ENCODE measurements at places on chromosomes 2 and 18. TPM values are rescaled to one million over a fixed set of nuclear protein-coding genes. Genes with fewer than 3 reads are reported as not detected.

DNA sequence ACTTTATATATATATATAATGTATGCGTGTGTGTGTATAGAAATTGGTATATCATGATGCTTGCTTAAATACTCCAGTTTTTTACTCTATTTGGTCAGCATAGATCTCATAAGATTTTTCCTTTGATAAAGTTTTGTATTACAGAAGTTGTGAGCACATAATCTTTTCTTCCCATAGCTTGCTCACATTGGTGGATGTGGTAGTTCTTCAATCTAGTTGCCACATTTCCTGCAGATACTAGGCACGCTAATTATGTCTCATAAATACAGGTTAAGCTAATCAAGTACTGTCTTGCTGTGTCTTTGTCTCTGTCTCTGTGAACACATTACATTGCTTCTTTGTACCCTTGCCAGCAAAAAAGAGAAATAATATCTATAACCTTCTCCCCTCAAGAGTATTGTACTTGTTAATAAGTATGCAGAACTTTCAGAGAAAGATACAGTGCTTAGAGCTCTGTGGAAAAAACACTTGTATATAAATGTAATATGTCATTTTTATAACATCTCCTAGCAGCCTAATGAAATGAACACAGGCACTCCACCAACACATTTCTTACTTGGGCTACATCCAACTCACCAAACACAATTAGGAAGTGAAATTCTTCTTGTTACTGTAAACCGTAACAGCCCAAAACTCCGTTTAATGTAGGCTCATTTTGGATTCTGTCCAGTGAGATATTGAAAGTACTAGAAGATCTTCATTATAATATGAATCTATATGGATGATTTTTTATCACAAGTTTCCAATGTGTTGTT lies 306.7 kb upstream of the SLC8A1 start:
- DNase-seq = no peak

DNA sequence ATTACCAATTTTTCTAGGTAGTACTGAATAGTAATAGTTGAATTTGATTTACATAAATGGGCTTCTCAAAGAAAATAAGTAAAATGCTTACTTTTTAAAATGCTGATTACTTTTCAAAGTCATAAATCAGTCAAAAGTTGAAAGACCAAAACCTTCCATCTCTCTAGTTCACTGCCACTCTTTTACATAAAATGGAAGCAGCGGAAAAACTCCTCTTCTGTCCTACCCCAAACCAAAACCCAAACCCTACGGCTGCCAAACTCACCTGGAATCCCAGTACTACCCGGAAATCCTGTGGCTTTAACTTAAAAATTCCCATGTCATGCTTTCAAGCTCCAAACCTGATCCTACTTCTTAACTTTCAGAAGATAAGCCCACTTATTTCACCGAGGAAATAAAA lies 81.2 kb upstream of the MAPRE2 start:
- DNase-seq = no peak

DNA sequence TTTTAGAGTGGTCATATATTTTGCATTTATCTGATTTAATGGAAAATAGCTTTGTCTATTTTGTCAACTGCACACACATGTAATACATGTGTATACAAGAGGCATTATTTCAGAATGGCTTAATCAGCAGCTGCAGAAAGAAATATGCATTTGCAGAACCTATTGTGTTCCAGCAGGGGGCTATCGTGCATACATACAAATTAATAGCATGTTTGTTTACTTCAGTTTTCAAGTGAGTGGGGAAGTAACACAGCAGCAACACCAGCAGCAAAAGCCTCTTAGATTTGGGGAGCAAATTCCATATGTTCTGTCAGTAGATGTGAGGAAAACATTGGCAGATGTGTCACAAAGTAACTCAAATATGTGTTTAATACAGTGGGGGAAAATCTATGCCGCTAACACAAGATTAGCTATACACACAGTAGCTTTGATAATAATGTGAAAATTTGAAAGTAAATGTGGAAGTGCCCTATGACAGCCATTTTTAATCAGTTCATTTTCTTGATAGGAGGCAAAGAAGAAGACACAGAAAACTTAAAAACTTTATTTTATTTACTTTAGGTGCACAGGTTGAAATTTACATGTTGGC lies 218.1 kb downstream of the WDR7 start:
- DNase-seq = peak; percentile 39

DNA sequence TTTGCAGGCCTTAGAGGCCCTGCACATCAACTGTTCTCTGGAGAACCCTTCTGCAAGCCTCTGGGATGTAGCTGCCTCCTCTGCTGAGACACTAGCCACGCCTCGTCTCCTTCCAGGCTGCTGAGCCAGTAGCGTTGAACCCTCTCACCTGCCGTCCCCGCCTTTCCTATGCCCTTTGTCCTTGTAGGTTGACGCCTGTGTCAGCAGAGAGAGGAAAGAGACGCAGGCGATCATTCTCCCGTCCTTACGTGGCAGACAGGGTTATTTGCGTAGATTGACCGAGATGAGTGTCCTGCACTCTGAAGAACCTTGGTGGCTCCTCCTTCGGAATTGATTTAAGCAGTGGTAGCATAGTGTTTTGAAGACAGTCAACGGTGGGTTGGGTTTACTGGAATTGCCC lies 27.8 kb downstream of the ID2 start:
- no peak for DNase-seq

DNA sequence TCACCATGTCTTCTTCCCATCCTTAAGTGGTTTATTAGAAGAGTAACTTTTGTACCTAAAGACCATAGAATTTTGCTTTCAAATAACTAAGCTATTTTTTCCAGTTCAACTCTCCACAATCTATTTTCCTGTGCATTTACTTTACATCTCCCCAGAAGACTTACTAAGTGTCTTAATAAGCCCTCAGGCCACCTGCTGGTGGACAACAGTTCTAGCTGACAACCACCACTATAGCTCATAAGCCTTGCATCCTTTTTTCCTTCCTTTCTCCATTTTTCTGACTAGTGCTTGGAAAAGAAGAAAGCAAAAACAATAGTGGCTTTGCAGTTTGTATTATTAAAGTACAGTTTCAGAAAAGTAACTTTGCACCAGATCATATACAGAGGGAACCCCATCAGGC lies 149.5 kb upstream of the TMEM200C start:
- DNase-seq = no peak

DNA sequence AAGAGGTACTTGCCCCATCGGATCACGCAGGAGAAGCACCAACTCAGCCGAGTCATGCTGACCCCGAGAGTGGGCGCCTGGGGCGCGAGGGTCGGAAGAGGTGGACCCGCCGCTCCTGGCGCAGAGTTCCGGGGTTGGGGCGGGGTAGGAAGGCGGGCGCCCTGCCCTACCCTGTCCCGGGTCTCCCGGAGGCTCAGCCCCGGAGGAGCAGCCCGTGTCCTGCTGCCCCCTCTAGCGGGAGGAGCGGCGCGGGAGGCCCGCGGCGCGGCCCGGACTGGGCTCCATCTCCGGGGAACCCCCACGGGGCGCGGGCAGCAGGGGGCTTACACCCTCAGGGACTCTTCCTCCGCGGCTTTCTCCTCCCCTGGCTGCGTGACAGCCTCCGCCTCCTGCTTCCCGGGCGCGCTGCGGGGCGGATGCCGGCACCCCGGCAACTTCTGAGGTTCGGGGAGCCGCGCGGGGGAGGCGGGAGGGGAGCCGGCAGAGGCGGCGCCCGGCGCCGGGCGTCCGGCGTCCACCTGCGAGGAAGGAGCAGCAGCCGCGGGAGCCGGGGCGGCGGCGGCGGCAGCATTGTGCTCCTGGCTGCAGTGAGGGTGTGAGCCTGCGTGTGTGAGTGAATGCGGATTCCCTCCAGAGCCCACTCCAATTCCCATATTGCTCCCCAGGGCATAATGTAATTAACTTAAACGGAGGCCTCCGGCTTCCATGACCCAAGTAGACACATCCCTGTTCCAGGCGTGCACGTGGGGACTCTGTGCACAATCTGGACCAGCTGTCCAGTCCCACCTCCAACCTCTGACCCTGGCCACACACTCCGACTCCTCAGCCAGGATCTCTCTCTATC lies 7.6 kb upstream of the TNS1 start:
- no peak for DNase-seq

DNA sequence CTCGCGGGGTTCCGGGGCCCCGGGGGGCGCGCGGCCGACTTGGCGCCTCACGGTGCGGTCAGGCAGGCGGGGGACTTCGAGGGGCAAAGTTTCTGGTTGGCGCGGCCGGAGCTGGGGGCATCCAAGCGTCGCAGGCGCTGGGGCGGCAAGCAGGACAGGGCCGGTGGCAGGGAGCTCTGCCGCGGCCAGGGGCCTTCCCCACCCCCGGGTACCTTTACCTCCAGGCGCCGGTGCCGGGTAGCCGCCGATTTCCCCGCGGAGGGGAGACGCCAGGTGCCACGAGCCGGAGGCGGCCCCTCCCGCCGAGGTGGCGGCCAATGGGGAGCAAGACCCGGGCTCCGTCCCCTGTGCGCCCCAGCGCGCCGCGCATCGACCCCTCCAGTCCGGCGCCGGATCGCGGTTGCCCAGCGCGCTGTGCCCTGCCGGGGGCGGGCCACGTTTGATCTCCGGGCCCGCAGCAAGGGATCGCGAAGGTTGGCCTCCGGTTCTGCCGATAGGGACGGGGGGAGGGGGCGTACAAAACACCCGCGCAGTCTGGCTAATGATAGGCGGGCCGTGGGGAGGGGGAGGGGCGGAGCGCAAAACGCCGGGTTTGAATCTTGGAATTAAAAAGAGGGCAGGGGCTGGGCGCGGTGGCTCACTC lies at the start of gene ST8SIA5:
TSS of gene ST8SIA5 (minus strand) at position 495 of the 643 bp plus-strand sequence. CDS start 545 bp downstream, outside the sequence.
- DNase-seq = no peak

- DNase-seq = no peak
These were observed 42.9 kb upstream of the RASGRP3 start for GRCh38 chr2:33433279-33434235.

GRCh38 chr2:205660521-205661124 lies 21.7 kb upstream of the NRP2 start:
- peak; percentile 91 for DNase-seq

DNA sequence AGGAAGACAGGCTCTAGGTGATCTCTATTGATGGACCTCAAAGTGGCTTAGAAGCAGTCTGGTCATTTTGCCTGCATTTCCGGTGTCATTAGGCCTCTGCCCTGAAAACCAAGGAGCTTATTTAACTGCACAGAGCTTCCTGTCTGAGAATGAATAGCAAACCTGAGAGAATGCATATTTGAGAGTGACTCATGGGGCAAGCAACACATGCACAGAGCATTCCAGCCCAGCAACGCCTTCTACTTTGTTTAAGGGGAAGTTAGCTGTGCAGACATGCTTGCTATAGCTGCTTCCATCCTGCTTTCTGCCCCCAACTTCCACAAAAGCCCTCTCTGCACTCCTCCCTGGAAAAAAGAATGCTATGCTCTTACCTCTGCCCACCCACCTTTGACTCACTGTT lies 232.8 kb downstream of the GRB14 start:
- peak; percentile 76 for DNase-seq

DNA sequence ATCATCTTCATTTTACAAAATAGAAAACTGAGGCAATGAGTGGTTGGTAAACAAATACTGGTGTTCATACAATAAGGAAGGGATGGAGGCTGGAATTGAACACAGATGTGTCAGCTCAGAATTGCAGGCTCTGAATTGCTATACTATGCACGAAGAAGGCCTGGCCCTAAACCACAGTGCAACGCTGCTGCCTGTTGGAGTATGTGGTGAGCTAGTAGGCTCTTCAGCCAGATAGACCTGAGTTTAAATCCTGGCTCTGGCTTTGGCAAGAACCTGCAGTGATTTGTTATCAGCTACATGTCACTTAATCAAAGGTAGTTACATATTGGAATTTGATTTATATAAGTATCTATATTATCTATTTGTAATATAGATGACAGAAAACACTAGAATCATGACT lies 1602.4 kb upstream of the CELF4 start:
- DNase-seq = no peak

GRCh38 chr2:28909655-28910353 lies 15.3 kb downstream of the WDR43 start:
- no peak for DNase-seq

- DNase-seq = peak; percentile 79
These were observed 4.1 kb downstream of the DSG3 start for GRCh38 chr18:31451625-31452024.

GRCh38 chr2:17146358-17146757 lies 371.9 kb downstream of the RAD51AP2 start:
- no peak for DNase-seq

DNA sequence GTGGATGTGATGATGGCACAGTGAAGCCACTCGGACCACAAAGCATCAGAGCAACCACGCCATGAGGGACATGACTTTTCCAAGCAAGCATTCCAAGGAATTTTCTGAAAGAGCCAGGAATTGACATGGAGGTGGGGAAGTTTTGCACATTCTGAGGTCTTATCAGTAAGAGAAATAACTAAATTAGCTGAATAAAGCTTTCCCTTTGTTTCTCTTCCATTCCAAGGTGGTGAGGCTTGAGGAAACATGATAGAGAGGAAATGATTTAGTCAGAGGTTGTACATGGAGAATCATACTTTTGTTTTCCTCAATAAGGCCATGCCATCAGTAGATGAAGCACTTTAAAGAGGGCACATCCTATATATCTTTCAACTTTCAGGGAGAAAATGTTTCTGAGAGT lies 115.7 kb upstream of the MMADHC start:
- no peak for DNase-seq

GRCh38 chr2:23944976-23945375 lies 4.7 kb downstream of the UBXN2A start:
- no peak for DNase-seq

The ELP2 gene
- 35.7 TPM for polyA plus RNA-seq

The RIOK3 gene
- polyA plus RNA-seq = 17.5 TPM

The MARS2 gene
- polyA plus RNA-seq = 3.6 TPM

The MYO3B gene
- polyA plus RNA-seq = 0.75 TPM

The GULP1 gene
- polyA plus RNA-seq = 1.9 TPM

The TGFBRAP1 gene
- 5.8 TPM for polyA plus RNA-seq

The TAF4B gene
- 1.8 TPM for polyA plus RNA-seq

The MOCOS gene
- 4.3 TPM for polyA plus RNA-seq

The DSG4 gene
- polyA plus RNA-seq = not detected

The SIX3 gene
- not detected for polyA plus RNA-seq

The CCDC178 gene
- polyA plus RNA-seq = not detected

The NYAP2 gene
- not detected for polyA plus RNA-seq

The KCNIP3 gene
- 9.2 TPM for polyA plus RNA-seq

The KCNK3 gene
- polyA plus RNA-seq = not detected

All from foreskin keratinocyte (primary cell).